ENCODE measurements at places on chromosomes 5 and 9.

DNA sequence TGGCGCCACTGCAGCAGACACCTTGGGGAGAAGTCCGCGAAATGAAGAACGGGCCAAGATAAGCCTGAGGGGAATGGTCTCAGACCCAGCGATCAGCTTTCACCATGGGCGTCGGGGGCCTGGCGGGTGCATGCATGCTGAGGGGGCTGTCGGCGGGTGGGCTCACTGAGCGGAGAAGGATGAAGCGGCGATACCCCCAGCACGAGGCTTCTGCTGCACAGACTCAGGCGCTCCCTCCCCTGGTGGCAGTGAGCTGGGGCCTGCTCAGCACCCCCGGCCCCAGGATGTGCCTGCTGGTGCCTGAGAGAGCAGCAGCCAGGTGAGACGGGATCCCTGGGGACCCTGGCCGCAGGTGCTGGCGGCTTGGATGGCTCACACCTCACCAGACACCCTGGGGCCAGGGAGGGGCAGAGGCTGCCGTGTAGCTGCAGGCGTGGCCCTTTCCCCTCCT lies 31.2 kb downstream of the CEP72 start:
- H3K4me1 ChIP-seq, result no peaks in the 10 kb centered on the region
- no peak for DNase-seq
- no peak overlapping the region for H3K4me3 ChIP-seq
- peaks cover 7% of the 10 kb centered on the region for H3K36me3 ChIP-seq

GRCh38 chr9:38390851-38391250 lies 1.7 kb upstream of the ALDH1B1 start:
- DNase-seq, result no peak
- H3K27ac ChIP-seq, result peak overlapping the region; percentile 99
- H3K36me3 ChIP-seq, result peaks cover 12% of the 10 kb centered on the region
- H3K4me1 ChIP-seq, result peaks cover 35% of the 10 kb centered on the region
- no peak overlapping the region for H3K4me3 ChIP-seq

DNA sequence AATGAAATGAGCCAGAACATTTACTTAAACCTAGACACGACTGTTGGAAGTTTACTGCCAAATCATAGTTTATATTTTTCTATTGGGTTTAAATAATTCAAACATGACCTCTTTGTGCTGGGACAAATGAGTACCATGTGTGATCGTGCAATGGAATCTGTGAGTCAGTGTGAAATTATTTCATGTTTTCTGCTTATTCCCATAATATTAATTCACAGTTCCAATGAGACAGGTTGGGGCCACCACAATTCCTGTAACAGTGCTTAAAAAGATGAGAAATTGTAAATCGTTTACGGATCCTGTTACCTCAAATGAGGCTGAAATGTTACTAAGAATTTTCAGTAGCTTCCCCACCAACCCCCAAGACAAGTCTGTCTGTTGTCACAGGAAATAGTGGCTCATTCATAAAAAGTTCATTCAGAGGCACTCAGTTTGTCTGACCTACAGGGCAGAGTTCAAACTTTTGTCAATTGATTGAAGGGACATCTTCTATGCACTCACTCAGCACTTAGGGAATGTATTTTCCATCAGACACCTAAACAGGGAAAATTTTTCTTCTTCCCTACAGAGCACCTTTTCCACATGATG lies 563.9 kb upstream of the ADAMTS16 start:
- no peak overlapping the region for H3K27ac ChIP-seq
- H3K36me3 ChIP-seq, result no peaks in the 10 kb centered on the region
- H3K4me3 ChIP-seq, result no peak overlapping the region
- no peaks in the 10 kb centered on the region for H3K4me1 ChIP-seq

- DNase-seq, result no peak
- no peaks in the 10 kb centered on the region for H3K27me3 ChIP-seq
- no peaks in the 10 kb centered on the region for H3K4me1 ChIP-seq
- no peaks in the 10 kb centered on the region for H3K36me3 ChIP-seq
- peak overlapping the region; percentile 19 for H3K27ac ChIP-seq
- peak overlapping the region; percentile 44 for H3K4me3 ChIP-seq
These were observed 45.0 kb downstream of the CRB2 start for GRCh38 chr9:123400926-123401503.

DNA sequence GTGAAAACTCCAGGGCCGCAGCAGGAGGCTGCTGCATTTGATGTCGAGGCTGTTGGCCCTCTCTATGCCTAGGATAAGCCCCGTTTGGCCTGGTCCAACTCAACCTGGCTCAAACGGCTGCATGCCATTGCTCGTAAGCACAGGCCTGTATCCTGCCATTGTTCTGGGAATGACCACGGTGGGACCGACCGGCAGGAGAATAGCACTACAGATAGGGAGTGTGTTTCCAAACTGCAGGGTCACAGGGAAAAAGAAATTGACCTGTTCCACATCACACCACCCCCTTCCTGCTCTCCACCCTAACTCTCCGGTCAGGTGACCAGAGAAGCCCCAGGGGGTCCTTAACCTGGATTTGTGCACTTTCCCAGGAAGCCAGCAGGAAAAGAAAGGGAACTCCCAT lies 278.7 kb upstream of the KLF4 start:
- H3K27ac ChIP-seq, result no peak overlapping the region
- no peaks in the 10 kb centered on the region for H3K36me3 ChIP-seq
- no peaks in the 10 kb centered on the region for H3K4me1 ChIP-seq

DNA sequence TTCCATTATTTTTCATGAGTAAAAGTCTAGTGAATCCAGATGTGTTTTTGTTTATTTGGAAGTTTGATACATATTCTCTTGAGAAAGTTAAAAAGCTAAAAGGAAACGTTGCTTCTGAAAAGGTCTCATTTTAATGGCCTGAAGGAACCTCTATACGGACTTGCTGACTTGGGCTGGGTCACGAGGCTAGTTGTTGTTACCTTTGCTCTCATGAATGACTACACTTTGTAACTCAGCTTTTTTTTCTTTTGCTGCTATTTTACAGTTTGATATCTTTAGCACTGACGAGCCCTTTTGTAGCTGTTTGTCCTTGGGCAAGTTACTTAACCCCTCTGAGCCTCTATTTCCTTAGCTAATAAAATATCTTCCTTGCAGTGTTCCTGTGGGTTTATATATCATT lies 211.5 kb downstream of the PCSK5 start:
- H3K36me3 ChIP-seq, result peaks cover 5% of the 10 kb centered on the region
- no peak overlapping the region for H3K4me3 ChIP-seq
- H3K4me1 ChIP-seq, result peaks cover 33% of the 10 kb centered on the region

DNA sequence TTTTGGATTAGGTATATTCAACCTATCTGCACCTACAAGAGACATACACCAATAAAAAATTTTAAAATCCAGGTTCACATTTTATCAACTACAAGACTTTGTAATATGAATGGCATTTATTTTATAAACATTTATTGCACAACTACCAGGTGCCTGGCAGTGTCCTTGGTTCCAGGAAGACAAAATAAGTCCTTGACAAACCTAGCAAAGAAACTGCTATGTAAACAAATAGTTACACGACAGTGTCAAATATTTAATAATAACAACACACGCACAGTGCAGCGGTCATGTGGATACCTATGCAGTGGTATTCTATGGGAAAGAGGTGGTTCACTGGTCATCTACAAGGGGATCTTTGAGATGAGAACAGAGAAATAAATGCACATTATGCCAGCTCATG lies 120.7 kb downstream of the MYO10 start:
- H3K27me3 ChIP-seq, result no peaks in the 10 kb centered on the region
- H3K4me1 ChIP-seq, result no peaks in the 10 kb centered on the region
- H3K27ac ChIP-seq, result no peak overlapping the region
- no peak for DNase-seq
- H3K36me3 ChIP-seq, result no peaks in the 10 kb centered on the region

Measured in thoracic aorta (tissue), 2 donors.